ENCODE measurements at places on chromosomes 5 and 9.

DNA sequence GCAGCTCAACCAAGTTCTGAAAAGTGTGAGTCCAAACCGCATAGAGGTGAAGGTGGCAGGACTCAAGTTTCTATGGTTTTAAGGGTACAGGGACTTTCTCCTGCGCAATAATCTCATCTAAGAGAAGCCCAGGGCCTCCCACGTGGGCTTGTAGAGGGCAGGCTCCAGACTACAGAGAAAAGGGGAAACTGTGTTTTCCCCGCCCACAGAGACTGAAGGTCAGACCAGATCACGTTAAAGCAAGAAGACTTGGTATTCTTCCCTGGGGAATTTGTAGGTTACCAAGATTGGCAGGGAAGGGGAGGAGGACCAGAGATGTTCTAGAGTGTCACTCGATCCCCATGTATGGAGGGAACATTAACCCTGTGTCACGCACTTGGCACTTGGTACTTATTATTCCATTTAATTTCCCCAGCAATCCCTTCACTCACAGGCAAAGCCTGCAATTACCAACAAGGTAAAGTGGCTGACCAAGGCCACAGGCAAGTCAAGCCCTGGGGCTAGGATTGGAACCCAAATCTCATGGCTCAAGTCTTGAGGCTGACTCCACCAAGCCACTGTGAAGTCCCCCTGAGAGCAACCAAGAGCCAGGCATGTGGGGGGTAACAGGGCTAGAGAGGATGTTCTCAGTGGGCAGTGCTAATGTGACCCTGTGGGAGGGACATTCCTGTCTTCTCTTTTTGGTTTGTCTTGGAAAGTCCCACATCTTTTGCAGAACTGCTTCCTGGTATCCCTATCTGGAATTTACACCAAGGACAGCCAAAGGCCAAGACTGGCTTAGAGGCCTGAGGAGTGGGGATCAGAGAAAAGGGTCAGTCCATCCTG, 18.3 kb upstream of the NEK6 start:
- DNase-seq = no peak

GRCh38 chr5:59547731-59548130, 345.8 kb downstream of the PDE4D start:
- no peak for DNase-seq

GRCh38 chr9:126860077-126860756, at the start of gene ZBTB34:
Gene ZBTB34, plus strand, starts transcription at chr9:126860639. Its CDS starts 18,761 bp downstream, at chr9:126879400.
- DNase-seq = no peak

DNA sequence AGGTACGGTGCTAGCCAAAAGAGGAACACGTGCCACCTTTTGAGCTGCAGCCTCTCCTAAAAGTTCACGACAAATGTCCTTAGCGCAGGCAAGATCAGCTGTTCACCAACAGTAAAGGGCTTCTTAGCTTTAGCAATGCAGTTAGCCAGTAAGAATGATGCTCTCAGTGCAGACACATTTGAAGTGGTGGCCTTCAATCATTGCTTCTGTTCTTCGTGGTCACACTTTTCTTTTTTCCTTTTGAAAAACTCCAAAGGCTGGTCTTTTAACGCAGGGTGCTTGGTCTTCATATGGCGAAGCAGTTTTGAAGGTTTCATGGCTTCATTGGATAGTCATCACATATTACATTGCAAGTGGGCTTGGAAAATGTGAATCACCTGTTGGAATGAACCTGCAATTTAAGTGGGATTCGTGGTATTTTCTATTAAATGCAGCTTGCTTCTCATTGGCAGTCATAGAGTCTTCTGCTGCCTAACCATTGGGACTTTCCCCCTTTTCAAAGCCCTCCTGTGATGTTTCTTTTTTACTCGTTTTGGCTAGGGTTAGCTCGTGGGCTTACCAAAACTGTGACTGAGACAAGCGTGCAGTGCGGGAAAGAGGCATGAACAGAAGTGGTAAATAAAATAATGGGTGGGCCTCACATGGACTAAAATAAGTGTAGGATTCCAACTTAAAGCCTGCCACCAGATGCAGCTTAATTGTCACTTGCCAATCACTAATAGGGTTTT, 100.9 kb downstream of the MRPL36 start:
- DNase-seq = no peak

- DNase-seq = no peak
Measured at GRCh38 chr5:103463261-103463660, 99.3 kb downstream of the NUDT12 start.

GRCh38 chr9:127844821-127845359, 9.6 kb downstream of the ENG start:
- DNase-seq = no peak

DNA sequence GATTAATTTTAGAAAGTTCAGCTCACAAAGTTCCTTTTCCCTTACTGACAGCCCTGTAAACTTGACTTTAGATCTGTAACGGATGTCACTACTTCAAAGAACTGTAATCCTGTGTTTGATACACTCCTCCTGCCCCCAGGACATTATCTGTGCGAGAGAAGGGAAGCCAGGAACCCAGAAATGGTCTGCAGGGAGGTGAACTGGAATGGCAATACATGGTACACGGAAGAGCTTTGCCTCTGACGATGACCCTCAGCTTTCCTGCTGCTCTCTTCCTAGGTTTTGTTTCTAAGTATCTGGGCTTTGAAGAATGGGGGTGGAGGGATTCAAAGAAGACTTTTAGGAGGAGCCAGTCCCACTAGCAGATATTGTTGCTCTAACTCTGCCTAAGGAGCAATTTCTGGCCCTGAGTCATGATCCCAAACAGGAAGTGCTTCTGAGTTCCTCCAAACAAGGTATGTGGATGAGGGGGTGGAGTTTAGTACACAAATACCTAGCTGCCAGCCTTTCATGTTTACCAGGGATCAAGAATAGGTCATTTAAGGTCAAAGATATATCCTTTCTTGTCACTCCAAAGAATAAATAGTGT, 43.4 kb upstream of the TMC1 start:
- peak; percentile 83 for DNase-seq

GRCh38 chr5:154178661-154179060, 11.9 kb upstream of the GALNT10 start:
- no peak for DNase-seq

GRCh38 chr5:43168175-43168574, 23.9 kb upstream of the NIM1K start:
- no peak for DNase-seq

- no peak for DNase-seq
Measured at GRCh38 chr9:80867731-80868130, 821.6 kb downstream of the TLE1 start.

DNA sequence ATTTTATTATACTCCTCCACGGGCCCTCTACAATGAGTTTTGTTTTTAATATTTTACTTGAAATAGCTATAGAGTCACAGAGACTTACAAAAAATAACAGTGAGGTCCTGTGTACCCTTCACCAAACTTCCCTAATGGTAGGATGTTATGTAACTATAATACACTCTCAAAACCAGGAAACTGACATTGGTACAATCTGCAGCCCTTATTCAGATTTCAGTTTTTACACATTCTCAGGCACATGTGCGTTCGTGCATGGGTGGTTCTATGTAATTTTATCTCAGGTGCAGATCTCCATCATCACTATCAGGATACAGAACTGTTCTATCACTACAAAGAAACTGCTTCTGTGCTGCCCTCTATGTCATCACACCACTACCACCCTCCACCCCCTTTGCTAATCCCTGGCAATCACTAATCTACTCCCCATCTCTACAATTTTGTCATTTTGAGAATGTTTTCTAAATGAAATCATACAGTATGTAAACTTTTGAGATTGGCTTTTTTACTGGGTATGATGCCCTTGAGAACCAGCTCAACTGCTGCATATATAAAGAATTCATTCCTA, 16.4 kb downstream of the RAB14 start:
- no peak for DNase-seq

DNA sequence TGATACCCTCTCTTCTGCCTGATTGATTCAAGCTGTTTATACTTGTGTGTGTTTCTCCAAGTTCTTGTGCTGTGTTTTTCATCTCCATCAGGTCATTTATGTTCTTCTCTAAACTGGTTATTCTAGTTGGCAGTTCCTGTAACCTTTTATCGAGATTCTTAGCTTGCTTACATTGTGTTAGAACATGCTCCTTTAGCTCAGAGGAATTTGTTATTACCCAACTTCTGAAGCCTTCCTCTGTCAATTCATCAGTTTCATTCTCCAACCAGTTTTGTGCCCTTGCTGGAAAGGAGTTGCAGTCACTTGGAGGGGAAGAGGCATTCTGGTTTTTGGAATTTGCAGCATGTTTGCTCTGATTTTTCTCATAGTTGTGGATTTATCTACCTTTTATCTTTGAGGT, 126.2 kb upstream of the FTMT start:
- DNase-seq = no peak
